AG04449 (cell line): ENCODE measurements at places on chromosomes 1 and 21.

- no peak for DNase-seq
Measured at GRCh38 chr21:14121719-14122118, 89.0 kb downstream of the LIPI start.

- no peak for DNase-seq
Measured at GRCh38 chr1:101051688-101052638, 26.4 kb upstream of the DPH5 start.

DNA sequence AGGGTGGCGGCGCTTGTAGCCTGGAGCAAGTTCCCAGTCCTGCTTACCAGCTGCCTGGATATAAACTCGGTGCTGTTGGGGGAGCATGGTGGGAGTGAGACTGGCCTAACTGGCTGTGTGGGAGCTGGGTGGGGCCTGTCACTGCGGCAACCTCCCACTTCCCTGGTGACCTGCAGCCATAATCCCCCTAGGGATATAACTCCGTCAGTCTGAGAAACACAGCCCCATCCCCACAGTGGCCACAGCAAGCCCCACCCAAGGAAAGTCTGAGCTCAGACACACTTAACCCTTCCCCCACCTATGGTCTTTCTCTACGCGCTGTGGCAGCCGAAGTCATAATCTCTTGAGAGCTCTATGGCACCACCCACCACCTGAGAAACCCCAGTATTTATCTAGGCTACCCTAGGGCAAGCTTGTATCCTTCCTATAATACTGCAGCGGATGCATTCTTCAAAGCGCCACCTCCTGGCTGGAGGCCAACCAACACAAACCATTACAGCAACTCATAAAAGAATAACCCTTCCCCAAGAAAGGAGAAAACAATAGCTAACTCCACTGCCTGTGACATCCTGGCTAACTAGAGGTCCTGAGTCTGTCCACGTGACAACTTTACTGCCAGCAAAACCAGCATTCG lies 57.4 kb downstream of the ZNF648 start:
- no peak for DNase-seq

GRCh38 chr1:165080253-165080896 lies 276.1 kb downstream of the LMX1A start:
- DNase-seq: no peak

- no peak for DNase-seq
Measured at GRCh38 chr1:161162806-161163205, 3.4 kb upstream of the PPOX start.

DNA sequence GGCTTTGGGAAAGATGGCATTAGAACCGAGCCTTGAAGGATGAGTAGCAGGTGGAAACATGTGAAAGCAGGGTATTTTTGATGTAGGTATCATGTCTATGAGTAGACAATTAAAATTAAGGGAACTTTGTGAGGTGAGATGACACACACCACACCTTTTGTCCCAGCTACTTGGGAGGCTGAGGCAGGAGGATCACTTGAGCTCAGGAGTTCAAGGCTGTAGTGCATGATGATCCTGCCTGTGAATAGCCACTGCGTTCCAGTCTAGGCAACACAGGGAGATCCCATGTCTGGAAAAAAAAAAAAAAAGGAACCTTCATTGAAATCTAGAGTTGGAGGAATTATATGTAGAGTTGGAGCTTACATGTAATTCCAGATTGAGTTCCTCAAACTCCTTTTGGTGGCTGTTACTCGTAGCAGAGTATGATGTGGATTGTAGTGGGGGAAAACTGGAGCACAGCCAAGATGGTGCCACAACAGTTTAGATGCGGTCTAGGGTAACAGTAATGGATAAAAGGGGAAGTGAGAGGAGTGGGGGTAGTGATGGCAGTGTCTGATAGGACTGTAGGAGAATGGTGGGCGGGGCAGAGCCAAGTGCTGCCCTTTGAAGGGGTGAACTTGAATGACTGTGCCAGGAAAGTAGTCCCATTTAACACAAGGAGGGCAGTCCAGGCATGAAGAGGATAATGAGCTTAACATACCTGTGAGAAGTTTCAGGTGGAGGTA lies 17.4 kb downstream of the AK4 start:
- no peak for DNase-seq
